ENCODE measurements at places on chromosomes 16 and 17.
A peak's percentile ranks its signal among the peaks of the same experiment; 100 is the strongest.

- DNase-seq: no peak
Measured at GRCh38 chr17:75698659-75699058, 22.6 kb upstream of the ITGB4 start.

- DNase-seq: peak; percentile 76
Measured at GRCh38 chr17:42531455-42532354, 4.3 kb upstream of the NAGLU start.

- DNase-seq: no peak
Measured at GRCh38 chr17:11238705-11239104, 2.3 kb upstream of the SHISA6 start.

GRCh38 chr16:1788708-1789100 is 4.8 kb downstream of the IGFALS start:
- DNase-seq: peak; percentile 13

GRCh38 chr17:29555840-29556239 is 11.0 kb downstream of the ABHD15 start:
- no peak for DNase-seq

GRCh38 chr17:44343510-44344209 is 1.4 kb upstream of the GRN start:
- DNase-seq: no peak

DNA sequence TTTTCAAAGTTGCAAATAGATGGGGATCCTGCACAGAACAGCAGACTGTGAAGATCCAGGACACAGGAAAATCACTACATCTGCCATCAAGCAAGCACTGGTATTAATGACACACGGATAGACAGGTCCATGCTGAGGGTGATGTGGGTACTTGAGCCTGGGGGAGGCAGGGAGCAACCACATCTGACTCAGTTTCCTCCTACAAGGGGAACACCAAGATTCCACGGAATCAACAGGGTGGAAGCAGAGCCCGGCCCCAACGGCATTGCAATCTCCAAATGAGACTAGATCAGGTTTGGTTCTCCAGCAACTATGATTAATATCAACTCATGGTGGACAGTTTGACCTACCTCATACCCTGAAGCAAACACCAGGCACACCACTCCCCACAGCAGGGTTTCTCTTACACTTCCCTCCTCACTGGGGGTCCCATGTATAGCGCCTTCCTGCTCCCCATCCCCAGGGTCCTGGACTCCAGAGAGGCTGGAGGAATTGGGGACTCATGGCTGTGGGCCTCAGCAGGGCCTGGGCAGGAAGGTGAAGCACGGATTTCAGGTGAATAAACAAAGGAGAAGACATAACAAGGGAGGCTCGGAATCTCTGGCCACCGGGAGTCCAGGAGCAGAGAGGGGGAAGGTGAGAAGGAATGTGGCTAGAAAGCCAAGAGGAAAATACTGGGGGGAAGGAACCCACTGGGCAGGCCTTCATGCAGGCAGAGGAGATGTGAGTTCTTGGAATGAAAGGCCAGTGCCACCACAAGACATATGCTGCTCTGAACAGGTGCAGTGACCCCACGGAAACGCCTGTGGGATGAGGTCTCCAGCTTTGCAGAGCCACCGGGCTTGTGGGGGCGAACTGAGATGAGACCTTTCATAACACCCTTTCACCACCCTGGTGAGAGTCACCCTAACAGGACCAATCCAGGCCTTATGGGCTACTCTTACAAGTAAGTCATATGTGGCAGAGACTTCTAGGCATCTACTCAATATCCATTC is 29.5 kb upstream of the PIK3R6 start:
- DNase-seq: no peak

DNA sequence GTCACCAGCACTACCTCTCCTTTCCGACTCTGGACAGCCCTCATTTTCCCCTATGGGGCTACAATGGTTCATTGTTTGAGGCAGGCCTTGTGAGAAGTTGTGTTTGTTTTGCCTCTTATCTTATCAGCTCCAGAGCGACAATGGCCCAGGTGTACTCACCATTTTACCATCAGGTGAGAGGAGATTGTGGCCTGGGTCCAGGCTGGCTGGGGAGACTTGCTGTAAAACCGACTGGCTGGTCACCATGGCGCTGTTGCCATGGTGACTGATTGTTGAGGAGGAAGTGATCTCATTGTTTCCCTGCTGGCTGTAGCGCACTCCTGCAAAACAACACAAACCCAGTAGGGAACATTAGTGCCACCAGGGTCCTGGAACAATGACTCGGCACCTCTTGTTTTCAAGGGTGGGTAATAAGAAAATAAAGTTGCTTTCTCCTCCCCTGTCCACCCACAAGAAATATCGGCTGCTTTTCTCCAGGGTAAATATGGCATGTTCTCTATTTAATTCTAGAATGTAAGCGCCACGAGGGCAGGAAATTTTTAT is 34.4 kb downstream of the HNF1B start:
- peak; percentile 51 for DNase-seq

DNA sequence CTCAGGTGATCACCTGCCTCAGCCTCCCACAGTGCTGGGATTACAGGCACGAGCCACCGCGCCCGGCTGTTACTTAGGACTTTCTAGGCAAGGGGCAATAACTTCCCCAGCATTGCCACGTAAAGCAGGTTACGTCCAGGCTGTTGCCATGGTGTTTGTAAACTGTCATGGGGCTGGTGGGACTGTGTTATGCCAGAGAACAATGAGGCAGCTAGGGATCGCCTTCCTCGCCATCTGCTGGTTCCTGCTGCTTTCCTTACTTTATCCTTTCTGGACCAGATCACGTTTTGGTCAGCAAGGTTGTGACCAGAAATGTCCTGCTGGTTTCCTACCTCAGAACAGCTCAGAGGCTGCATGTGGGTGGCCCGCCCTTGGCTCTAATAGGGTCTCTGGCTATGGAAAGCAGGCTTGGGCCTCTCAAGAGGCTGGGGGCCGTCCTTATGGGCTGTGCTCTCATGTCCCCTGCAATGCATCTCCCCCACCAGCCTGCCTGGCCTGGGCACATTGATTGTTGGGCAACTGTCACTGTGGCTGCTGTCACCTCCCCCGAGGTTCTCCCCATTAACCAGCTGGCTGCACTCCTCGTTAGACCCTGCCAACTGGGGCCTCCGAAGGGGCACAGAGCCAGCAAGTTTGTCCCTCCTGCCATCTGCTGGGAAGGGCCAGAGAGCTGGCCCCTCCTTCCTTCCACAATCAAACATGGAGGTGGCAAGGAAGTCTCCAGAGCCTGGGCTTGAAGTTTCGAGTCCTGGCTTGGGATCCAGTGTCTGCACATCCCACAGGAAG is 28.2 kb upstream of the ZC3H18 start:
- DNase-seq: no peak

DNA sequence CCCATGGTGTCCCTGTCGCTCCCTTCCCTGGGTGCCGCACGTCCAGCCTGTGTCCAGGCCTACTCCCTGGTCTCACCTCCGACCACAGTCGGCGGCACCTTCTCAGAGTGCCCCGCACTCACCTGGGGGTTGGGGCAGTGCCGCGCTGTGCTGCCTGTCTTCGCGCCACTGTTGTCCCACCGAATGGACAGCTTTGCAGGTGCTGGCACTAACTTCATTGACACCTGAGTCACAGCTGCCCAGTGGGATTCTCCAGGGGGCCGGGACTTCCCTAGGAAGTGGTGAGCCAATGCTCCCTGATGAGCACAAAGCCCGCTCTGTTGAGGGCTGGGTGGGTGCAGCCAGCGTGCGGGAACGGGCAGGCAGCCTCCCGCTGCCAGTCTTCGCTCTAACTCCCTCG is 24.3 kb upstream of the DBNDD1 start:
- no peak for DNase-seq

DNA sequence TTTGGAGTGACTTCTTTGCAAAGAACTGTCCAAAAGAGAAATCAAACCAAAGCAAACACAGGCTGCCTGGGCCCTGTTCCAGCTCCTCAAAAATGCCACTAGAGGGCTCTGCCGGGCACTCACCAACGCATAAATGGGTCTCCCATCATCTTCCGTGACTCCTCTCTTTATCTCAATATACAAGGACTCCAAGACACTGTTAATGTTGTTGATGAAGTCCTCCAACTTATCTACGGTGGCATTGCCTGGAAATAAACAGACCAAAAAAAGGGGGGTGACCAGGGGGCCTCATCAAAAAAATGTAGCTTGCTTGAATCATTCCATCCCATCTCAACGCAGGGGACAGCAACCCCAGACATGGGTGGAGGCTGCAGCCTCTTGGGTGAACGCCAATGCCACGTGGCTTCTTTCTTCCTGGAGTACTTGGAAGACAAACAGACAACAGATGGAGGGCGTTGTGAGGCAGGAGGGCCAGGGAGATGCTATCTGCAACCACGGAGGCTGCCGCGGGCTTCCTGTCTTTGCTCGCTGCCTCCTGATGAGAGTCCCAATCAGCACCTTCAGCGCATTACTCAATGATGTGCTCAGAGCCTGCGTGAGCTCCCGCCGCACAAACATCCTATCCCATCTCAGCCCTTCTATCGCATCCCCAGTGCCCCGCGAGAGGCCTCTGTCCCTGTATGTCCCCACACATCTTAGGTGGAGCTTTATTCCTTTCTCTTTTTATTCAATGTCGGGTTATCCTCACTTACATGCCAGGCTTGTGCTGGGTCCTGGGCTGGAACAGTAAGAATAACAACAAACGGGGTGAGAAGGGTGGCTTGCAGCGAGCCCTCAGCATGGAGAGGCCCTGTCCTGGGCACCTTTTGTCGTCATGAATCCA is 32.0 kb downstream of the KDM8 start:
- DNase-seq: peak; percentile 94

GRCh38 chr17:47980541-47980940 is 9.6 kb downstream of the CDK5RAP3 start:
- DNase-seq: no peak

DNA sequence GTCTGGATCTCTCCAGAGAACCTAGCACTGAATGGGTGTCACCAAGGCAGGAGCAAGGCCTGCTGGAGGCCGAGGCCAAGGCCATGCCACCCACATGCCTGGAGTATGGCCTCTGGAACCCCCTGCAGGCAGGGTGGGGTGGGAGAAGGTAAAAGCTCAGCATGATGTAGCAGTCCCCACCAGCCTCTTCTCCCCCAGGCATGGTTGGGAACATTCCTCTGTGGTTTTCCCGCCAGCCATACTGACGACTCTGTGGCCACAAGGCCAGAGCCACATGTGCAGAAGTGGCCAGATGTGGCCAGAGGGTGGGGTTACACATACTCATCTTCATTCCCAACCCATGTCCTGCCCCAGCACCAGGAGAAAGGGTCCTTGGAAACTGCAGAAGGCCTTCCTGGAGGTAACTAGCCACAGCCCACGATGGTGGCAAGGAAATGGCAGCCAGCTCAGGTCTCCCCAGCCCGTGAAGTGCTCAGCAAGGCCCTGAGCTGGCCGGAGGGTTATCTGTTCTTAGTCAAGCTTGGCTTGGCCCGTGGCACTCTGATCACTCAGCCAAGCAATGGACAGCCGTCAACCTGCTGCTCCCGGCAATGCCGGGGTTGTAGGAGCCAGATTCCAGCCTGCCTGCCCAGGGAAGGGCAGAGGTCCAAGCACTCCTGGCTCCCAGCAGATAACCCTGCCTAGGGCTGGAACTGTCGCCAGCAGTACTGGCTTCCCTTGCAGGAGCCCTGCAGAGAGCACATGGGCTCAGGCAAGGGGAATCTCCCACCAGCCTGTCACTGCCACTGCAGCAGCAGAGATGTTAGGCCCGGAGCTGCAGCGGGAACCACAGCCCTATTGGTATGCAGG is 26.1 kb downstream of the HDAC5 start:
- peak; percentile 56 for DNase-seq

- DNase-seq: no peak
Measured at GRCh38 chr16:56306690-56307533, 115.6 kb downstream of the GNAO1 start.

- no peak for DNase-seq
Measured at GRCh38 chr17:13346592-13346991, 255.1 kb downstream of the HS3ST3A1 start.

GRCh38 chr17:74465378-74466110 is 890 bp upstream of the CD300A start:
- DNase-seq: no peak

GRCh38 chr16:1408171-1408837 is 6.2 kb downstream of the UNKL start:
- peak; percentile 97 for DNase-seq

GRCh38 chr16:87231911-87232310 is 85.3 kb downstream of the C16orf95 start:
- no peak for DNase-seq

DNA sequence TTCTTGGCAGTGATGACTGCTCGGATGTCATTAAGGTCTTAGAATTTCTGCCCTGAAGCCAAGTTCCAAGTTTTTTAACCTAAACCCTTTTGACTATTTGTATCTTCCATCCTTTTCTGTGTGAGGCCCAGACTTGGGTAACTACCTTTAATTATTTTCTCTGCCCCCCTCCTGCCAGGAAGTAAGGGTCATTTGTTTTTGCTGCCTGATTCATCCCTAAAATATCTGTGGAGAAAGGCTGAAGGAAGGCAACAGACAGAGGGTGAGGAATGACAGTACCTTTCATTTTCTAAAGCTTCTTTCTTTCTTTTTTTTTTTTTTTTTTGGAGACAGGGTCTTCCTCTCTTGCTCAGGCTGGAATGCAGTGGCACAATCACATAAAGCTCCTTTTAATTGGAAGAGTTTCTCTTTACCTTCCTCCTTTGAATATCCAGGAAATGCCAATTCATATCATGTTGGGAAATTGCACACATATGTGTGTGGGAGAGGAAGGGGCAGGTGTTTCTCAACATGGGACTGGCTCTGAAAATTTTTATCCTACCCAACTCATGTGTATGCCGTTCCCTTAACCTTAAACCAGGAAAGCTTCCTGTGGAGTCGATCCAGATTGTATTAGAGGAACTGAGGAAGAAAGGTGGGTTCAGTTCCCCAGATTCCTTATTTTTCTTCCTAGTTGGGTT is 957 bp downstream of the VPS25 start:
- DNase-seq: no peak

DNA sequence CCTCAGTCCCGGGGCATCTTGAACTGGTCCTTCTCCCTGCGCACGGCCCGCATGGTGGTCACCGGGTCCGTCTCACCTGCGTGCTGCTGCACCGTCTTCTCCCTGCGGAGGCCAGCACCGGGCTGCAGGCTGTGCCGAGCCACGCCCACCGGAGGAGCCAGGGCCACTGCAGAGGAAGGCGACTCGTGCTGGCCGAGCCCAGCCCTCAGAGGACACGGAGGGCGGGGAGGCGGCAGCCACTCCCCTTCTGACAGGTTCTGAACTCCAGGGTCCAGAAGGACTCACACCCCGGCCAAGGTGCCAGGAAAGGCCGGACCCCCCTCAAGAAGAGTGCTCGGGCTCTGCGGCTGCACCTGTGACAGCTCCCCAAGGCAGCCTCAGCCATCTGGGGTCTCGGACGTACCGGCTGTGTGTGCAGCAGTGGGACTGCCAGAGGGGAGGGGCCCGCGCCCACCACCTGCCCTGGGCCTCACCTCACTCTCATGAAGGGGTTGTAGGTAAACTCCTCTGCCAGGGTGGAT is 15.8 kb upstream of the IGFALS start:
- DNase-seq: peak; percentile 14

DNA sequence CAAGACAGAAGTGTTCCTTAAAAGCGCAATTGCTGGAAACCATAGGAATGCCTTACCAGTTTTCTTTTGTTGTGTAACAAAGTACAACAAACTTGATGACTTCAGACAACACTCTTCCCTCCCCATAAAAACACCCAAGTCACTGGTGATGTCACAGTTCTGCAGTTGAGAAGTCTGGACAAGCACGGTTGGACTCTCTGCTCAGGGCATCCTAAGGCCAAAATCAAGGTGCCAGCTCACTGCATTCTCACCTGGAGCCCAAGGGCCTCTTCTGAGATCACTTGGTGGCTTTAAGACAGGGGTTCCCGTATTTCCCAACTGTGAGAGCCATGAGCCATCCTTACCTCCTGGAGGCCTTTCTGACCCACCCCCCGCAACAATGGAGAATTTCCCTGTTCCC is 45.6 kb upstream of the MEAK7 start:
- DNase-seq: no peak

All from left cardiac atrium (tissue), 4 donors.